ENCODE measurements at places on chromosomes 11 and 22. TPM values are rescaled to one million over a fixed set of nuclear protein-coding genes. Genes with fewer than 3 reads are reported as not detected.

VPREB1 gene
- total RNA-seq, result not detected

GRCh38 chr11:115964091-115964490 is 459.9 kb upstream of the CADM1 start:
- no peak for DNase-seq

DNA sequence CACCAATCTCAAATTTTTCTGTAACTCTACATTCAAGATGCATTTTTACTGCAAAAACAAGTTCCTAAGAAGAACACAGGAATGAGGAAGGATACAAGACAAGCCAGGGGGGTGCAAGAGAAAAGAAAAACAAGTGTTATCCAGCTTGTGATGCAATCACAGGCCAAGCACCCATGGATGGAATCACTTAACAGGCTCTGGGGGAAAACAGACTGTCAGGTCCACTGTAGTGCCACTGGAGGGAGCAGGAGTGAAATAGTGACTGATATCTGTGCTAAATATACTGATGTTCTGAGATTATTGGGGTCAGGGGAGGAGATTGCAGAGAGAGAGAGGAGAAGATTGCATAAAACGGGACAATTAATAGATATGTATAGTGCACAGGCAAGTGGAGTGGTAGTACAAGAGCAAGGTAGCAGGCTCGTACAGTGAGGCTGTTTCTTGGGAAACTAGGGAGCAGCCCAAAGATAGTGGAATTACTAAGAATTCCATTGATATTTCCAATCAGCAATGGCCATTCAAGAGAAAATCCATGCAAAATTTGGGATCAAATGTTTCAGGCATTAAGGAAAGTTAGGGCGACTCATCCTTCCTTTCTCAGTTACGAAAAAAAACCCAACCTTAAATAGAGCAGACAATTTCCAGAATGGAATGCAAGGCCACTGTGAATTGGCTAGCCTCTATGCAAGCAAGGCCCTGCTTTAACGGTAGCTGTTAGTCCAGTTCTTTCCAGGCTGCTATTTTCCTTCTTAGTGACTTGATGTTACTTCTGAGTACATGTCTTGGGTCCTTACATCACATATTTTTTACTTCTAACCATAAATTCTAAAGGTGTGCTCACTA is 52.2 kb upstream of the CEP126 start:
- no peak for DNase-seq

DNA sequence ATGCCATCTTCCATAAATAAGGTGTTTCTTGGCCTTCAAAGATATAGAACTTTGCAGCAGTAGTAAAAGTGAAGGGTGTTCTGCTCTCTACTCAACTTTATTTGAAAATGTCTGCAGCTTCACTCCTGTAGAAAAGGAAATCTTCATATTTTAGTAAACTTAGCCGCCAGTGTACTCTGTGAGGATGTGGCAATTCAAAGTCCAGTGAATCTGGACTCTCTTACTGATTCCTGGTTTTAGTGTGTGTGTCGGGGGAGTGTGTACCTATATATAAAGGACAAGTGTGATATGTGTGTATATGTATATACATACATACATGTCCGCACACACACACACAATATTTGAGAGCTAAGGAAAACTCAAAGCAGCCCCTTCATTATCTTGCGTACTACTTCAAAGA is 134.3 kb upstream of the LDLRAD3 start:
- no peak for DNase-seq

DNA sequence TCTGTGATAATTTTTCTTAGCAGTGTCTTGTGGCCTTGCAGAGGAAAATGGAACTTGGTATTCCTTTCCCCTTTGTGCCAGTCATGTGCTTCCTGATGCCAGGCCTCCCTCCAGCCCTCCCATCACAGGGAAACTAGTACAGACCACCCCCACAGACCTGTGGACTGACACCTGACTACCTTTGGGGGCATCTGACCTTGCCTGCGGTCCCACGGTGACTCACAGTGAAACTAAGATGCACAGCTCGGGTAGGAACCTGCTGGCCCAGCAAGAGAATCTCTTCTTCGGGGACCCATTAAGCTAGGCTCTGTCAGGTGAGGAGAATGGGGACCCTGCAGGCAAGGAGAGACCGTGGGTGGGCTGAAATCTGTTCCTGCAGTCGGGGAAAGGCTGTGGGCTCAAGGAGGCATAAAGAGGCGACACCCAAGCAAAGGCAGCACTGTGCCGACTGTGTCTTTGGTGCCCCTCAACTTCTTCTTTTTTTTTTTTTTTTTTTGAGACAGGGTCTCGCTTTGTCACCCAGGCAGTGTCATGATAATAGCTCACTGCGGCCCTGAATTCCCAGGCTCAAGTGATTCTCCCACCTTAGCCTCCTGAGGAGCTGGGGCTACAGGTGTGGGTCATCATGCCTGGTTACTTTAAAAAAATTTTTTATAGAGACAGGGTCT is 20.8 kb upstream of the PEX26 start:
- DNase-seq, result no peak

NCR3LG1 gene
- 8.6 TPM for total RNA-seq

GRCh38 chr22:34814260-34815025 is 251.5 kb upstream of the ISX start:
- no peak for DNase-seq

DNA sequence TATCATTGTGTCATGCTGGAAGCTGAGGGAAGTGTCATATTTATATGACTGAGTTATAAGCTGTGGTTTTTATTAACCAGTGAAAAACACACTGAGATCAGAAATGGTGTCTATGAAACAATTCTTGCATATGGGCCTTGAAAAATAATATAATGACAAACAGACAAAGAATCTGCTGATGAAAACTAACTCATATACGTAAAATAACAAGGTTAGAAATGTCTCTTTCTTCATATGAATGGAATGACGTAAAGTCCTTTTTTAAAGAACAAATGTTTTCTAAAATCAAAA is 48.8 kb upstream of the PHF21B start:
- DNase-seq, result no peak

DNA sequence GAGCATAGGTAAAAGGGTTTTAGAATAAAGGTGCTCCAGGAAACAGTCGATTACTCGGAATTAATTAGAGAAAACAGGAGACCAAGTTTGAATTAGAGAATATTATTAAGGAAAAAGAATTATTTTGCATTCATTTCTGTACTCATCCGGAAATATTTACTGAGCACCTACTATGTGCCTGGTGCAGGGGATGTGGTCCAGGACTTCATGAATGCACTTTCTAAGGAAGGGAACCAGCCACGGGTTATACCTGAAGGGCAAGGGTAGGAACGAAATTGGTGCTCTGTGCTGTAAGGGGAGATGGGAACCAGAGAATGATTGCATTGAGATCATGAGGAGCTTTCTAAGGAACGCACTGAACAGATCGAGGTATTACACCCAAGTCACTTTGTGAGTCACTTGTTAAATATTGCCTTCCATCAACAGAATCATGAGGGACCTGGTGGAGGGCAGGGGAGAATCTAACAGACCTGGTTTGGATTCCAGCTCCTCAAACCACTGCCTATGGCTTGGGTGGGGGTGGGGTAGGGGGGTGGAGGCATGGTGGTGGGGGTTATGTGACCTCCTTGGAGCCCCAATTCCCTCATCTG is 40.9 kb downstream of the C11orf96 start:
- DNase-seq, result no peak

GRCh38 chr11:62548545-62549335 is 2.1 kb upstream of the AHNAK start:
- no peak for DNase-seq

ANO9 gene
- total RNA-seq, result 61.4 TPM

- no peak for DNase-seq
Measured at GRCh38 chr11:125228993-125229392, 64.4 kb downstream of the PKNOX2 start.

OR8H1 gene
- total RNA-seq, result not detected

ALKBH8 gene
- total RNA-seq, result 9.1 TPM

All from Panc1 (cell line).